Cardiac atrium fibroblast (primary cell): ENCODE measurements at places on chromosomes 3 and 15. TPM values are rescaled to one million over a fixed set of nuclear protein-coding genes. Genes with fewer than 3 reads are reported as not detected.

The OSBPL10 gene
- 12.2 and 15.7 TPM in 2 replicates for total RNA-seq

The CMTM7 gene
- total RNA-seq, result 24.6 and 38.1 TPM in 2 replicates

The XCR1 gene
- total RNA-seq, result not detected in 2 replicates

The LSAMP gene
- 0.16 and 0.18 TPM in 2 replicates for total RNA-seq

The KCNH8 gene
- total RNA-seq, result not detected in 2 replicates

The SH2D7 gene
- total RNA-seq, result not detected in 2 replicates
